ENCODE measurements at places on chromosomes 7 and 10.

DNA sequence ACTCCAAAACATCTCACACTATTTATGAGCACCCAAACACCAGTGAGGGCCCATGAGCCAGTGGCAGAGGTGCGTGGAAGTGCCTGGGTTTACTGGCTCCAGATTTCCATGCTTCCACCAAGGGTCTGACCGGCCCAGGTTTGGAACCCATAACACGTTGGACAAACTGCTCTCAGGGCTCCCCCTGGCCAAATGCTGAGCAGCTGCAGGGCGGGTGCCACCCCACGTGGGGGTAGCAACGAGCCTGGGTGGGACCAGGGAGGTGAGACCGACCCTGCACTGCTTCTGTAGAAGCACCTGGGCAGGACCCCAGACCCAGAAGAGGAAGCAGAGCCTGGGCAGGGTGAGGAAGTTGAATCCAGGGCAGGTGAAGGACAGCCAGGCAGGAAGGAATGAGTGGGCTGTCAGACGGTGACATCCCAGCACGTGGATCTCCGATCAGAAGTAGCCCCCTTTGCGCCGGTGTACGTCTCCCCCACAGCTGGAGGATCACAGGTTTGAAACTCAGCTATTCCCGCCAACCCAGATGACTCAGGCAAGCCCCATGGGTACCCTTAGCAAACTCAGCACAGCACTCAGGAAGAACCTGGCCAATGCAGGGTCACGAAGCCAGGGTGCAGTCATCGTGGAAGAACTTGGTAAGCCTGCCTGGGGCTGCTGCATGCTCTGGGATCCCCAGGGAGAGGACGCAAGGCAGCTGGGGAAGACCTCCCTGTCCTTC, 100.4 kb upstream of the DDC start:
- no peak for DNase-seq

DNA sequence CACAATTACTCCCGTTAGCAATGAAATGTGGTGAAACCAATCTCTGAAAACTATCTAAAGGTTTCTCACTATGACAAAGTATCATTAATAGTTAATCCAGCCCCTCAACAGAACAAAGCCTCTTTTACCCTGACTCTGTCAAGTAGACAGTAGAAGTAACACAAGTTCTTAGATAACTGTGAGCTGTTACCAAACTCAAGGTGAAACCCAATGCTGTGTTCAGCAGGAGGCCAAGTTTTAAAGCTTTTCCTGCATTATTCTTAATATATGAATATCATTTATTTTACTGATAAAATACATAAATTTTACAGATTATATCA, 109.1 kb downstream of the SRPK2 start:
- no peak for DNase-seq

- no peak for DNase-seq
These were observed 5.7 kb upstream of the FAM241B start for GRCh38 chr10:69624245-69624786.

GRCh38 chr10:124339119-124340032, 79.3 kb downstream of the OAT start:
- no peak for DNase-seq

GRCh38 chr7:139571190-139571589, 47.7 kb downstream of the CLEC2L start:
- no peak for DNase-seq

GRCh38 chr7:12582362-12582761, 11.8 kb downstream of the SCIN start:
- no peak for DNase-seq

DNA sequence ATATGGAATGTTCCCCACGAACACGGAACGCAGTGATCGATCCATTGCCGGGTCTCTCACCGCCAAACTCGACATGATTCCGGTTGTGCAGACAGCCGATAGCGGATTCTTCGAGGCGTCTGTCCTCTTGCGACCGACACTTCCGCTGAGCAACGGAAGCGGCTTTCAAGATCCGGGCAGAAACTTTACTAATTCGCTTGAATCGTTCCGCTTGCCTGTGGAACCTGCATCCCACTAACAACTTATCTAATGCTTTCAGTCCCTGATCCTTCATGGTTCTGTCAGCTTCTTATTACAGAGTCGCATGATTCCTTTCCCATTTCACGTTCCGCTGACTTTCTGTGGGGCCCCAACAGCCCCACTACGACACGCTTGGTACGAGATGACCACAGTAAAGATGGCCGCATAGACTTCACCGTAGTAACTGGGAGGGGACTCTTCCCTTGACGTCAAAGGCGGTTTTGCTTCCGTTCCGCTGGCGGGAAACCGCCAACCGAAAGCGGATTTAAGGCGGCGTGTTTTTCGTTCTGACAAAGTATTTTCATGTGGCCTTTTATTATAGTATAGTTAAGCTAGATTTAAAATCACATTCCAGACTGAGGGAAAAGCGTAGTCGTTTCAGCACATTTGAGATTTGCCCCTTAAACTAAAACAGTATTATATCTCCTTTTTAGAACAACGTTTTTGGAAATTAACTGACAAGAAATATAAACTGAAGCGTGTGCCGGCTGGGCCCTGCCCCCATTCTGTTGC, at the start of gene CSTF2T:
Gene CSTF2T (minus strand): TSS at position 121 of the 753 bp plus-strand sequence. CDS start 46 bp downstream, at position 75.
- DNase-seq, result peak; percentile 97

DNA sequence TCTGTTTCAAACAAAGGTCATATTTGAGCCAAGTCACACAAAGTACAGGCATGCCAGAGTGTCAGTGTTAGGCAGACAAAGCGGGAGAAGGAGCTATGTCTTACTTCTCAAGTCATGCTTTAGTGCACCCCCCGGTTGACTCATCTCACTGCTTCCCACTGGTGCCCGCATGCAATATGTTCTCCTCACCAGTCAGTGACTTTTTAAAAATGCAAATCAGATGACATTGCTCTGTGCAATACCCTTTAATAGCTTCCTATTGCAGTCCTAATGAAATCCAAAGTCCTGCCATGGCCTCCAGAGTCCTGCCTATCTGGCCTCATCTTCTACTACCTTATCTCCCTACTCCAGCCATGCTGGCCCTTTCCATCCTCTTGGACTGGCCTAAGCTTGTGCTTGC, 429.1 kb downstream of the ACTR3B start:
- no peak for DNase-seq

GRCh38 chr7:82696631-82697030, 253.1 kb upstream of the CACNA2D1 start:
- DNase-seq, result no peak

- no peak for DNase-seq
These were observed 6.6 kb downstream of the GCC1 start for GRCh38 chr7:127578711-127579275.

DNA sequence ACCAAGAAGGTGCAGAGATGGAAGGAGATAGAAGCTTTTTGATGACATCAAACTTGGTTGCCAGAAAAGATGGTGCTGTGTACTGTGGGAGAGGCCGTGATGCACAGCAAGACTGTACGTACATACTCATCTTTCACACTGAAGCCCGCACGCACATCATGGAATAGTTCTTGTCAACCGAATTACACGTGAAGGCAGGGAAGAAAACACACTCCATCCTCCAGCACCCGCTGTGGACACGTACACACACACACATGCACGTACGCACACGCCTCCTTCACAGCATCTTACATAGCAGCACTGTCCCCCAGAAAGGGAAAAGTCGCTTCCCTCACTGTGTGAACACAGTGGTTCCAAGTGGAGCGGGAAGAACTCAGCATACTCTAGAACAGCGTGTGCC, 54.5 kb upstream of the DDC start:
- DNase-seq, result no peak

DNA sequence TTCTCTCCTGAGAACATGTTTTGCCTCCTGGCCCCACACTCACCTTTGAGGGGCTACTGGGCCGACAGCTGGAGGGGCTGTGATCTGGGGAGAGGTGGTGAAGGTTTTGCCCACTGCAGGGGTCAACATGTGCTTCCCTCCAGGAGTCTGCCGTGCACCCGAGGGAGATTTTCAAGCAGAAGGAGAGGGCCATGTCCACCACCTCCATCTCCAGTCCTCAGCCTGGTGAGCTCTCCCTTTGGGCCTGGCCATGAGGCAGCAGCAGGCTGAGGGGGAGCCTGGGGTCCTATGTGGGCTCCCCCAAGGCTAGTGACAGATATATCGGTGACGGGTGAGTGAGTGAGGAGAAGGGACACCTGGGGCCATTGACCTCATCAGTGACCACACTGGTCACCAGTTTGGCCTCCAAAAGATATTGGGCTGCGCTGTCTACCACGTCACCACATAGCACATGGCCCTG, 6.6 kb downstream of the PGAM2 start:
- no peak for DNase-seq

- no peak for DNase-seq
These were observed 16.0 kb downstream of the CYP3A43 start for GRCh38 chr7:99843808-99844207.
